ENCODE measurements at places on chromosomes 1 and 21. TPM values are rescaled to one million over a fixed set of nuclear protein-coding genes. Genes with fewer than 3 reads are reported as not detected.

Gene FCGR2B
- total RNA-seq, result 8.1 TPM

Gene IGSF9
- 5.4 TPM for total RNA-seq

Gene FGR
- total RNA-seq, result 19.8 TPM

Gene CLCA4
- total RNA-seq, result not detected

Gene FAM163A
- total RNA-seq, result not detected

Gene CHRM3
- 2.4 TPM for total RNA-seq

Gene MAEL
- 8.5 TPM for total RNA-seq

Gene TRAF3IP3
- 2.2 TPM for total RNA-seq

Gene CD58
- total RNA-seq, result 27.4 TPM

Gene MTARC1
- total RNA-seq, result 4.0 TPM

Gene HHIPL2
- total RNA-seq, result 0.16 TPM

Gene KIFAP3
- total RNA-seq, result 62.2 TPM
